A549 treated with DMSO at 1 μM for 4 hours (cell line): ENCODE measurements at places on chromosomes 3 and 15. TPM values are rescaled to one million over a fixed set of nuclear protein-coding genes. Genes with fewer than 3 reads are reported as not detected.

LRCH3 gene
- 13.2 to 18.1 TPM (median 16.8 TPM) in 5 replicates for total RNA-seq

PPM1L gene
- total RNA-seq, result 0.59 to 0.95 TPM (median 0.67 TPM) in 5 replicates

HYKK gene
- 5.2 to 7.3 TPM (median 6.6 TPM) in 5 replicates for total RNA-seq

GPR27 gene
- 2.6 to 4.0 TPM (median 3.1 TPM) in 5 replicates for total RNA-seq

ZNF592 gene
- 18.2 to 24.1 TPM (median 22.9 TPM) in 5 replicates for total RNA-seq

KCNH8 gene
- total RNA-seq, result 0.01 TPM in 1 of 5 replicates, not detected in the others

P4HTM gene
- 14.8 to 19.6 TPM (median 18.6 TPM) in 5 replicates for total RNA-seq

FBXO45 gene
- total RNA-seq, result 7.0 to 8.6 TPM (median 8.0 TPM) in 5 replicates

CFAP44 gene
- total RNA-seq, result 0.73 to 2.6 TPM (median 1.9 TPM) in 5 replicates

CIB2 gene
- 24.8 to 32.3 TPM (median 28.4 TPM) in 5 replicates for total RNA-seq

VIPR1 gene
- 0.46 to 0.82 TPM (median 0.66 TPM) in 5 replicates for total RNA-seq

SLC25A36 gene
- total RNA-seq, result 17.0 to 24.2 TPM (median 21.0 TPM) in 5 replicates

PLA2G4B gene
- total RNA-seq, result 1.1 to 3.0 TPM (median 2.0 TPM) in 5 replicates

ACVR2B gene
- 2.1 to 3.4 TPM (median 2.6 TPM) in 5 replicates for total RNA-seq

EHD4 gene
- total RNA-seq, result 11.3 to 14.7 TPM (median 12.3 TPM) in 5 replicates

SPATA12 gene
- total RNA-seq, result 0.45 to 0.64 TPM (median 0.52 TPM) in 5 replicates

PIGX gene
- 27.6 to 34.3 TPM (median 31.5 TPM) in 5 replicates for total RNA-seq

ATP13A5 gene
- not detected in 5 replicates for total RNA-seq

ERC2 gene
- total RNA-seq, result 0.10 to 0.30 TPM (median 0.23 TPM) in 3 of 5 replicates, not detected in the others

AAGAB gene
- total RNA-seq, result 74.7 to 84.8 TPM (median 76.4 TPM) in 5 replicates

P2RY12 gene
- not detected in 5 replicates for total RNA-seq

TRPM1 gene
- total RNA-seq, result not detected in 5 replicates

CLRN1 gene
- total RNA-seq, result not detected in 5 replicates

OR5H14 gene
- total RNA-seq, result not detected in 5 replicates

HRH1 gene
- total RNA-seq, result 9.1 to 11.0 TPM (median 9.7 TPM) in 5 replicates

FOXL2NB gene
- total RNA-seq, result 0.90 to 1.5 TPM (median 1.3 TPM) in 5 replicates

GCNT3 gene
- total RNA-seq, result 156 to 216 TPM (median 179 TPM) in 5 replicates

AMT gene
- 0.24 to 0.62 TPM (median 0.26 TPM) in 5 replicates for total RNA-seq

SLC6A6 gene
- 90.4 to 125 TPM (median 108 TPM) in 5 replicates for total RNA-seq

NR1I2 gene
- not detected in 5 replicates for total RNA-seq

SLC22A14 gene
- total RNA-seq, result 0.07 to 0.19 TPM (median 0.08 TPM) in 3 of 5 replicates, not detected in the others

FBXW12 gene
- total RNA-seq, result not detected in 5 replicates

CLSTN2 gene
- total RNA-seq, result 0.03 to 0.13 TPM (median 0.05 TPM) in 4 of 5 replicates, not detected in the other

FILIP1L gene
- total RNA-seq, result 0.05 to 0.08 TPM (median 0.07 TPM) in 4 of 5 replicates, not detected in the other

C2CD4A gene
- 0.02 to 0.07 TPM (median 0.02 TPM) in 3 of 5 replicates, not detected in the others for total RNA-seq

SEMA5B gene
- 0.16 to 1.1 TPM (median 0.26 TPM) in 5 replicates for total RNA-seq

CTDSPL gene
- 9.7 to 11.9 TPM (median 11.0 TPM) in 5 replicates for total RNA-seq

EXD1 gene
- 0.07 TPM in 1 of 5 replicates, not detected in the others for total RNA-seq

LMAN1L gene
- total RNA-seq, result not detected in 5 replicates

CLEC3B gene
- total RNA-seq, result 0.10 TPM in 1 of 5 replicates, not detected in the others

ATP8B4 gene
- 0.80 to 1.6 TPM (median 0.84 TPM) in 5 replicates for total RNA-seq

TERC gene
- 0.93 TPM in 1 of 5 replicates, not detected in the others for total RNA-seq

ZNF662 gene
- not detected in 5 replicates for total RNA-seq

LTF gene
- not detected in 5 replicates for total RNA-seq

PAQR9 gene
- total RNA-seq, result 2.9 to 4.0 TPM (median 3.4 TPM) in 5 replicates

SNTN gene
- total RNA-seq, result not detected in 5 replicates

POMGNT2 gene
- total RNA-seq, result 6.6 to 9.5 TPM (median 8.3 TPM) in 5 replicates
